ENCODE measurements at places on chromosomes 13 and 19.
A peak's percentile ranks its signal among the peaks of the same experiment; 100 is the strongest.

DNA sequence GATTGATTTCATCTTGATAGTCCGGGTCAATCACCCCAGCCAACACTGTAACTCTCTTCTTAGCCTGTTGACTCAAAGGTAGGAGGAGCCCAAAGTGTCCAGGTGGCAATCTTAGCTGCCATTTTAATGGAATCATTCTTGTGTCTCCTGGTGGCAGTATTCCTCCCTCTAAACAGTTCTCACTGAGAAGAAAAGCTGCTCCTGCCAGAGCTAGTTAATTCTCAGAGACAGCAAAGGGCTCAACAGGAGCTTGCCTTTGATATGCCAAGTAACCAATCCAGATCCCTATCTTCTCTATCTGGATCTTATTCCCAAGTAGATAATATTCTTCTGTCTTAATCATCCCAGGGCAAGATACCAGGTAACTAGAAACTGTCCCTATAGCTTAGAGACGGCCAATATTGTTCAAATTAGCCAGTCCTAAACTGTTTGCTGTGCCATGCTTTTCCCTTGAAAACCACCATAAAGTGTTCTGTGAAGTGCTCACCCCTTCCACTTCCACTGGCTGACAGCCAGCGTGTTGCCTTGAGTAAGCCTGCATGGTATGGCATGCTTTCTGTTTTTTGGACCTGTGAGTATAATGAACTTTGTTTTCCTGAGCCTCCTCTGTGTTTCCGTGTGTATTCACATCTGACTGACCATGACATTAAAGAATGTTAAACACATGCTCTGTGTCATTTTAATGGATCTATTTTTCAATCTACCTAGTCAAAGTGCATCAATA lies 463.7 kb upstream of the SLITRK5 start:
- DNase-seq, result no peak

DNA sequence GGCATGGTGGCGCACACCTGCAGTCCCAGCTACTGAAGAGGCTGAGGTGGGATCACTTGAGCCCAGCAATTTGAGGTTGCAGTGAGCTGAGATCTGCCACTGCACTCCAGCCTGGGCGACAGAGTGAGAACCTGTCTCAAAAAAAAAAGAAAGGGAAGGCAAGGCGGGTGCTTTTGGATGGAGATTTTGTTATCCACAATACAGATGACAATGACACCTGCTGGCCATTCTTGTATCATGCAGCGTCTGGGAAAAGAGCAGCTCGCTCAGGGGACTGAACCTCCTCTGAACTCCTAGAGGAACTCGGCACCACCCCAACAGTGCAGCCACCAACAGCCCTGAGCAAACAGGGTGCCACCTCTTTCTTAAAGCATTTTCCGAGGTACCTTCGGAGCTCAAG lies 22.8 kb downstream of the HAUS8 start:
- DNase-seq, result peak; percentile 37

DNA sequence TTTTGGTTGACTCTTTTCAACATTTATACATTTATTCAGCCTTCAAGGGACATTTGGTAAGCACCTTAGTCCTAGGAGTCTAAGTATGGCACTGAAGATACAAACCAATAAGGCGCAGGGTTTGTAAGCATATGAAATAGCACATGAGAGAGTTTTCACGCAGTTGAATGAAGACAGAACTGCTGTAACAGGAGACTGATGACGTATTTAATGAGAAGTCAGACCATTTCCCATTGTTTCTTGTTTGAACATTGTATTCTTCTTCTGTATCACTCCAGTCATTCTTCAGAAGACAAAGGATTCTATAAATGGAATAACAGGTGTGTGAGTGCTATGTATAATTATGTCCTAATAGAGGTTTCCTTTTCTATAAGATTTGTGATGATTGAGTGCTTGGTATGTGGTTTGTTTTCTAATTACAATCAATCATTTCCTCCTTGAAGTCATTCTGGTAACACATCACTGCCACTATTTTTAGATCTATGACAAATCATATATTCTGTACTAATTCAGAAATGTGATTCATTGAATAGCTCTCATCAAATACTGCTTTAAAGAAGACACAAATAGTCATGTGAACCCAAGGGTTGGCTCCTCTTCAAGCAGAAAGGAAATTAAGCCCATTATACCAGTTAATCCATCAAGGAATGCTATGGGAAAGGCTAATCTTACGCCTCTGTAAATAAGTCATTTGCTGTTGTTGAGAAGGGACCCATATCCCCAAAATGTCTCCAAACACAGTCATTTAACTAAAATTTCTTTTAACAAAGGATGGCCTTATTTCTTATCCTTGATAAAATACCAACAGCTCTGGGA lies 222.8 kb upstream of the NBEA start:
- no peak for DNase-seq

GRCh38 chr19:55109527-55110291 lies 7.7 kb downstream of the PPP1R12C start:
- DNase-seq, result no peak

- no peak for DNase-seq
Measured at GRCh38 chr13:112055036-112055914, 11.7 kb upstream of the SOX1 start.

GRCh38 chr19:50242581-50242980 lies 39.2 kb downstream of the MYH14 start:
- no peak for DNase-seq

- DNase-seq, result peak; percentile 67
Measured at GRCh38 chr19:47305309-47305751, 4.3 kb upstream of the C5AR1 start.

DNA sequence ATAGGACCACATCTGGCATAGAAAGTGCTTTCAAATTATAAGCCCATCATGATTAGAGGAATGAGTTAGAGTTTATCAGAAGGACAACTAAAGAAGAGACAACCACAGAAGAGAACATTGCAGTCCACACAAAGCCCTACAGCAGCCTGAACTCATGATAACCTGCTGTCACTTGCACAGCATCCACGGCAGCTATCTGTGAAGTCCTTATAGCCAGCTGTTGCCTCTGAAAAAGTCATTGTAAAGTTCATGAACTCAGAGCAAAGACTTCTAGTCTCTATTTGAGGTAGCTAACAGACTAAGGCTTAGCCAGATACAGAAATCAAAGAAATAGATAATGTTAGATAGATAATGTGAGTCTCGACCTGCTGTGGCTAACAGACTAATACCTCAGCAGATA lies 450.0 kb downstream of the KLF5 start:
- DNase-seq, result no peak

DNA sequence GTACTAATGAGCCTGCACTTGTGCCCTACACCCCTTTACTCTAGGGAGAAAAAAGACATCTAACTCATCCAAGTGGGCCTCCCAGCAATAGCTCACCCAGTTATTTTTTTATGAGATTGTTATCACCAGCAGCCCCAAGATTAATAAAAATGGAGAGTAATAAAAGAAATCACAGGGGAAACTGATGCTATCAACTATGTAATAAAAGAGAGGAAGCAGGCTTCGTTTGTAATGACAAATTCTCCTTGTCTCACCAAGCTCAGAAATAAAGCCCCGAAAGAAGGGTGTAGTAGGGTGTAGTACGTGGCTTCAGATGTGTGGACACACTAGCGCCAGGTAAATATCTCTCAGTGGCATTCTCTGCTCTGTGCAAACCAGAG lies 204.9 kb downstream of the USP12 start:
- DNase-seq, result no peak

DNA sequence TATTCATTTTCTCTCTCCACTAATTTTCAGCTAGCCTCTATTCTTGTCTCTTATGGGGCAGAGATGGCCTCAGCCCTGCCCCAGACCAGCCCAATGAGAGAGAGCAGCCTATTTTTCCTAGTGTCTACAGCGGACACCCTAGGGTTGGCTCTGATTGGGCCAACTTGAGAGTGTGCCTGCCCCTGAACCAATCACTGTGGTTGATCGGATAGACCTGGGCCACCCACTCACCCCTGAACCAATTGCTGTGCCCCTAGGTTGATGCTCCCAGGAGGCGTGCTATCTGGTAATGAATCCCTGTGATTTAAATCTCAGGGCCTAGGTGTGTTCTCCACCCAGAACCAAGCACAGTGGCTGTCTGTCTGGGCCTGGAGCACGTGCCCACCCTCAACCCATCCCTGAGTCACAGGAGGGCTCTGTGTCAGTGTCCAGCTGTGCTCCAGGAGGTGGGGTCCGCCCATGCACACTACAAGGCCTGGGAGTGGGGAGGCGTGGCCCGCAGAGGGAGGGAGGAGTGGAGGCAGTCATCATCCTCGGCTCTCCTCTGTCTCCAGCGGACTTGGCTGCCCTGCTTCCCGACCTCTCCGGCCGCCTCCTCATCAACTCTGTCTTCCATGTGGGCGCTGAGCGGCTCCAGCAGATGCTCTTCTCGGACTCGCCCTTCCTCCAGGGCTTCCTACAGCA lies 14.9 kb upstream of the SCN1B start:
- no peak for DNase-seq

GRCh38 chr19:31140717-31141116 lies 208.5 kb downstream of the TSHZ3 start:
- DNase-seq, result no peak
